ENCODE measurements at places on chromosomes 12 and 14.

GRCh38 chr12:25107920-25108319, 87.0 kb downstream of the DNAI7 start:
- no peak for DNase-seq

DNA sequence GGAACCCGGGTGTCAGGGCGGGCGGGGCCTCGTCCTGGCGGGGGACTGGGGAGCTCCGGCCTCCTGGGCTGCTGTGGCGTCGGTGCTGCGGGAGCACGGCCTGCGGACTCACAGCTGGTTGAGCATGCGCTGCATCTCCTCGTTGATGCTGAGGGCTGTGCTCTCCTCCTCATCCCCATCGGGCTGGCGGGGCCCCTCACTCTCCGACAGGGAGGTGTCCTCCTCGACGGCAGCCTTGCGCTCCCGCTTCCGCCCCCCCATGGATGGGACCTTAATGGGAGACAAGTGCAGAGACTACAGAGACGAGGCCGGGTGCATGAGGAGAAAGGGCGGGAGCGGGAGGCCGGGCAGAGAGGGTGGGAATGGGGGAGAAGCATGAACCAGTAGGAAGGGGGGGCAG, 7.3 kb downstream of the IFFO1 start:
- no peak for DNase-seq

- DNase-seq: peak; percentile 29
These were observed 92.9 kb downstream of the ATP23 start for GRCh38 chr12:58034311-58034710.

GRCh38 chr12:32534698-32535097, 135.3 kb downstream of the FGD4 start:
- DNase-seq: no peak

DNA sequence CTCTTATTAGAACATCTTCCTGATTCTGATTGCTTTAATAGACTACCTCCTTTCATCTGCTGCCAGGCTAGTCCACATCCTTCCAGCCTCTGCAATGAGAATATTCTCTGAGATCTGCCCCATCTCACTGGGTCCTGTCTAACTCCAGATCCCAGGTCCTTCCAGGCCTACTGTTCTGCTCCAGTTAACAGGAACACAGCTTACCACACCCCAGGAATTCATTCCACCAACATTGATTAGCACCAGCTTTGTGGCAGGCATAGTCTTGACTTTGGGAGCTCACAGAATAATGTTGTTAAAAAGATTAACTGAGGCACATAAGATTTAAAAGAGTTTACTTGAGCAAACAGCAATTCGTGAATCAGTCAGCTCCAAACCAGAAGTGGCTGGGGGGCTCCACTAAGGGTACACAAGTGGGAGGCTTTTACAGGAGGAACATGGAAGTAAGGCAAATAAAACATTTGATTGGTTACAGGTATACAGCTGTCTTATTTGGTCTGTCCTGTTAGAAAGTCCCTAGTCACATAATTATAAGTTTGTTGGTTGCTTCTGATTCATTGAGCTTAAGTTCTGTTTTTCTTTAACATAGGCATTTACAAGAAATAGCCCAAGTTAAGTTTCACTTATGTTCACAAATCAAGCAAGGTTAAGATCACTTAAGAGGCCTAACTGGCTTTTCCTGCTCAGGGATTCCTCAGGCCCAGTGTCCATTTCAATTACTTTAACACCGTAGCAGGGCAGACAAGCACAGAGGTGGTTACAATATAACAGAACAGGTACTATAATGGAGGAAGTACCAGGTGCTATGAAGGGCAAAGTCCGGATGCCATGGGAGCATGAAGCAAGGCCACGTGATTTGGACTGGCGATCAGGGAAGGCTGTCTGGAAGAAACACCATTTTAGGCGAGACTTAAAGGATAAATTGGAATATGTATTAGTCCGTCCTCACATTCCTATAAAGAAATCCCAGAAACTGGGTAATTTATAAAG, 12.2 kb upstream of the MYH7 start:
- no peak for DNase-seq

- peak; percentile 92 for DNase-seq
These were observed 32.5 kb downstream of the MMP17 start for GRCh38 chr12:131860472-131861260.

DNA sequence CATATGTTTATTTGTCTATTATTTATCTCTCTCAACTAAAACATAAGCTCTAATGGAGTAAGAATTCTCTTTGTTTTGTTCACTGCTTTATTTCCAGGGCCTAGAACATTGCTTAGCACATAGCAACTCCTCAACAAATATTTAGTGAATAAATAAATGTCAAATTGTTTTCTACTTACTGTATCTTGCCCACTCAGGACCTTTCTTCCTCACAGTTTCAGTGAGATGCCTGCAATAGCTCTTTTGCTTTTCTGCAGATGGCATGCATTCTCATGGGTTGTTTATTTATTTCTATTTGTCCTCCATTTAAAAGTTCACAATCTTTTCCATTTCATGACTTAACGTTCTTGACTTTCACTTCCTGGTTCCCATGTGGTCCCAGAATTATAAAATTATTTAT, 94.9 kb upstream of the TTC7B start:
- peak; percentile 23 for DNase-seq

DNA sequence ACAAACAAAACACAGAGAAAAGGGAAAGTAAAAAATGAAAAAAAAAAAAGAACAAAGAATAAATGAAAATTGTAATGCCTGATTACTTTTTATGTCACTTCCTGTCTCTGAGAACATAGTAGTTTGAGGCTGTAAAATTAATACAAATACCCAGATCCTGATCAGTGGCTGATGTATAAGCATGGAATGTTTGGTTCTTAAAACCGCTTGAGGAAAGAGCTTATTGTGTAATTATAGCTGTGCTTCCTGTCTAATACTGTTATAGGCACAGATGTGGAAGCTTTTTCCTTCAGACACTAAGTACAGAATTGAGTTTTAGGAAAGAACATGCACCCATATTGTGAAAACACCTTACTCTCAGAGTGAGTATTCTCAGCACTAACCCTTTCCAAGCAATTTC, 86.9 kb downstream of the AVPR1A start:
- DNase-seq: peak; percentile 88

DNA sequence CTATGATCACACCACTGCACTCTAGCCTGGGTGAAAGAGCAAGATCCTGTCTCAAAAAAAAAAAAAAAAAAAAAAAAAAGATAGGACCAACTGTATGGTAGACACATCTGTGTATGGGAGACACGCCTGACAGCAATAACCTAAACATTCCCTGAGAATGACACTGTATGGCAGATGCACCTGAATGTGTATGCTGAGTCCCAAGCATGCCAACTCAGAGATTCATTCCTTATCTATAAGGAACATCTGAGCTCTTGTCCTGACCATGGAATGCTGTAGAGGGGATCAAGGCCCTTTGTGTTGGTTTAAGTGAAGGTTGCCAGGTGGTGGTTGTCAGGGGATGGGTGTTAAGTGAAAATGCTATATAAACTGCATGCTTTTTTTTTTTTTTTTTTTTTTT, 19.2 kb upstream of the LGALS3 start:
- DNase-seq: no peak

DNA sequence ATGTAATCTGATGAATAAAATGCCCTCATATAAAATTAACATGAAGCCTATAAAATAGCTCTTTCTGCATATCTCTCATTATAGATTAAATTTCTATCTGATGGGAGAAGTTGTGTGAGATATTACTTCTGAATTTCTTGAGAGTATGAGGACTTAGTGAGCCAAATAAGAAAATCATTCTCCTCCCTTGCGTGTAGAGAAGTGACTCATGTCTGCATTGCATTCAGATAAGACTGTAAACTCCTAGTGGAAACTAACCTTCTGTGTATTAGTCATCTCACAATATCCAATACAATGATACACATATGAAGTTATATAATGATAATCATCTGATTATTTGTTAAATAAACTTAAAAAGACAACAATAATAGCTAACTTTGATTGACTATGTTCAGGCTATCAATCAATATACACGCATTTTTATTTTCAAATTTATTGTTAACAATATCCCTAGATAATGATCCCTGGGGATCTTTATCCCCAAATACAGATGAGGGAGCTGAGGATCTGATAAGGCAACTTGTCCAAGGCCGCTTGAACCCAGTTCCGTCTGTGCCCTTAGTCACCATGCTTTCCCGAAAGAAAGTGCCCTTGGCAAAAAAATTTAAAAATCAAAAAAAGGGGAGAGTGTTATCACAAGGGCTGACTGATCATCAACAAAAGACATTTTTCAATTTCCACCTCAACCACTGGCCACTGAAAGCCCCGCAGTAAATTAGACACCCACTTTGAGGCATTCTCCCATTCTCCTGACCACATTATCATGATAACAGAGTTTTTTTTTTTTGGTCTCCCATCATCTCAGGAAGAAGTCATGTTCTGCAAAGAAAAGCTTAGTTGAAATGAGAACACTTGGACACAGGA, 189.2 kb upstream of the RASSF8 start:
- DNase-seq: peak; percentile 84

- peak; percentile 99 for DNase-seq
These were observed 16.5 kb upstream of the IFT81 start for GRCh38 chr12:110107369-110108281.

- no peak for DNase-seq
These were observed 1037.8 kb downstream of the BCL11B start for GRCh38 chr14:98234208-98234607.

DNA sequence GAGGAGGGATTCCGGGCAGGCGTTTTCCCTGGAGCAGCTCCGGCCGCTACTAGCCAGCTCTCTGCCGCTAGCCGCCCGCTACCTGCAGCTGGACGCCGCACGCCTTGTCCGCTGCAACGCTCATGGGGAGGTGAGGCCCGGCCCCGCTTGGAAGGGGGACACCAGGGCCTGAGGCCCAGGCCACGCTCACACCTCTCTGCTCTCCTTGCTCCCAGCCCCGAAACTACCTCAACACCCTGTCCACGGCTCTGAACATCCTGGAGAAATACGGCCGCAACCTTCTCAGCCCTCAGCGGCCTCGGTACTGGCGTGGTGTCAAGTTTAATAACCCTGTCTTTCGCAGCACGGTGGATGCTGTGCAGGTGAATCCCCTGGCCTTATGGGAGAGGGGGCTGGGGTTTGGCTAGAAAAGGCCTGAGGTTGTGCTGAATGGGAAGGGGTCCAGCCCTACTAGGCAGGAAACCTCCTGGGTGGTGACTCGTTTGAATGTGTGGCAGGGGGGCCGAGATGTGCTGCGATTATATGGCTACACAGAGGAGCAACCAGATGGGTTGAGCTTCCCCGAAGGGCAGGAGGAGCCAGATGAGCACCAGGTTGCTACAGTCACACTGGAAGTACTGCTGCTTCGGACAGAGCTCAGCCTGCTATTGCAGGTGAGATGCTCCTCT, 597 bp downstream of the RNF31 start:
- DNase-seq: no peak

DNA sequence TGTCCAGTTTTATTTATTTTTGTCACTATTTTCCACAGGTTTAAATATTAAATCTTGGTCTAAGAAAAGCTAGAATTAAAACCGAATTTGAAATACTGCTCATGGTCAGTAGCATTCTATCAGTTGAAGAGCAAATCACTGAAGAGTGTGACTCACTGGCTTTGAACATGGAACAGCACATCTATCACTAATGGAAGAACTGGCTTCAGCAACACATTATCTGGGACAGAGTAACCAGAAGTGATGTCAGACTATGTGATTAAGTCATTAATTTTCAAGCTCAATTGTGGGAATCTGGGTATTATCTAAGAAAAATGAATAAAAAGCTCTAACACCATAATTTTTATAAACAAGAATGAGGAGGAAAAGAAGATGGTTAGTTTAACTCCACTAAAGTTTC, 527.5 kb downstream of the TMTC2 start:
- DNase-seq: no peak

DNA sequence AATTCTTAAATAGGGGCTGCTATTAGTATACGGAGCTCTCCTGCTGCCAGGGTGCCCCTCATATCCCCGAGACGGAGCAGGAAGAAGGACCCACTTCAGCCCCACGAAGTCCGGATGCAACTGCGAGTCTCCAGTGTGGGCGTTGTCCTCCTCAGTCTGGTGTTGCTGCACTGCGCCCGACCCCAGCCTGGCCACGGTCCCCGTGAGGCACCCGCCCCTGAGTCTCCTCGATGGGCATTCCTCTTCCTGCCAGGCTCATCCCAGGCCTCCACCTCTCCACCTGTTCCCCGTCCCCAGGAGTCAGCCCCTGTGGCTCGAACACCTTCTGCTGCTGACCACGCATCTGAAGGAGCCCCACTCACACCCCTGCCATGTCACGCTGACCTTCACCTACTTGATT, 68.1 kb upstream of the SFSWAP start:
- DNase-seq: no peak

- no peak for DNase-seq
These were observed 27.4 kb downstream of the ABCC9 start for GRCh38 chr12:21913823-21914222.

DNA sequence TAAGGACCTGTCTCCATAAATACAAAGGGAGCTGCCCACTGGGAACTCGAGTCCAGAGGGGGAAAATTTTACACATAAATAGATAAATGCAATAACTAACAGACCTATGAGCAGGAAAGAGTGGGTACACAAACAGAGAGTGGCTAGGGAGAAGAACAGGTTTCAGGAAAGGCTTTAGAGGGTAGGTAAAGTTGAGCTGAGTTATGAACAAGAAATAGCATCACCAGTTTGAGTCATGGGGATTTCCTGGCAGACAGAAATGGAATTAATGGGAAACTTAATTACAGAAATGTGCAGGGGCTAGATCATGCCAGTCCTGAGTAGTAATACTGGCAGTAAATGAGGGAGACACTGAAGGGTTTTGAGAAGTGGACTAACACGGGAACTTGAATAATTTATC, 58.0 kb upstream of the CCDC175 start:
- DNase-seq: no peak

DNA sequence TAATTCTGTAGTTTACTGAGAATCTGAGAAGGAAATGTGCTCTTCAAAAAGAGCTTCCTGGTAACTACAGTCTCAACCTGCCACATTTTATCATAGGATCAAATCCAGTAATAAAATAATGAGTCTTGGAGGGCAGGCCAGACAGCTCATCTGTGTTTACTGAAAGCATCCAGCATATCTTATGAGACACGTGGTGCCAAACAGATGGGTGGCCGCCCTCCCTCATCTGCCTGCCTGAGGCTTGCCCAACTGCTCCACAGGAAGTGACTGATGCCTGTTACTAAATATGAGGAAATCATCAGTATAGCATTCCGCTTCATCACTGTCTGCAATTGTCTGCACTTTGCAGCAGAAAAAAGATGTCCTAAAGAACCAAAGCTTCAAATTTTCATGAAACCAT, 13.5 kb downstream of the DHRS7 start:
- DNase-seq: peak; percentile 96

DNA sequence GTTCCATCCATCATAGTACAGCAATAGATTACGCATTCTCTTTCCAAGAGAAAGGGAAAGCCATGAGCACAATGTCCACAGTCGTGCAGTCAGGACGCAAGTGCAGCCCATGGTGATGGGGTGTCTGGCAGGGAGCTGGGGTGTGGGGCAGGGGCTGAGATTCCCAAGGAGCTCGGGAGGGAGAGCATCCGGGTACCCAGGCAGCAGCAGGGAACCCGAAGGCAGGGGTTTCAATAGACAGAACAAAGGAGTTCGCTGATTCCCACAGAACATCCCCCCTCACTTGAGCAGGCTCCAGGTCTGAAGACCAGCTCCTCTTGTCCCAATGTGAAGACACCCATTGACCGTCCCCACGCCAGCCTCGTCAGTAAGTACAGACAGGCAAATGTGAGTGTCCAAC, 13.5 kb downstream of the ANHX start:
- DNase-seq: no peak

GRCh38 chr14:55802986-55803872, 223.2 kb downstream of the KTN1 start:
- DNase-seq: peak; percentile 36

GRCh38 chr12:56838621-56839488, 75.7 kb downstream of the HSD17B6 start:
- peak; percentile 7 for DNase-seq

All from EH (cell line).